ENCODE measurements at places on chromosomes 2 and 18.

DNA sequence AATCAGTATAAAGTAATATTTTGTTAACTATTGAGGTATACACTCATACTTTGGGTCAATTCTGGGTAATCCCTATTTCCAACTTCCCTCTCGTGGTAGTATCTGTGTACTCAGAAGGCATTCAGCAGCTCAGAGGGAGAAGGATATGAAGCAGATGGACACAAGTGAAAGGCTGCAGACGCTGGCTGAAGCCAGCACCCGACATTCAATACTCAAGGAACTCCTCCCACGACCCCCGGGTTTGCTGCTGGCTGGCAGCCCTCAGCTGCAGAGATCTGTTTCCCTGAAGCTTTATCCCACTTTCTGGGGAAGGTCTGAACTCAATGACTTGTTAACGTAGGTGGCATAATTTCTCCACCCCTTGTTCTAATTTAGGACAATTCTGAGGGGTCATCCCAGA, 847.3 kb upstream of the SOX11 start:
- no peak for DNase-seq

GRCh38 chr18:40754477-40754876, 1200.6 kb upstream of the PIK3C3 start:
- no peak for DNase-seq

- DNase-seq, result no peak
Observed at GRCh38 chr2:98333922-98334321, 12.3 kb upstream of the CNGA3 start.

GRCh38 chr18:66838340-66838987, 234.6 kb upstream of the CDH19 start:
- no peak for DNase-seq

DNA sequence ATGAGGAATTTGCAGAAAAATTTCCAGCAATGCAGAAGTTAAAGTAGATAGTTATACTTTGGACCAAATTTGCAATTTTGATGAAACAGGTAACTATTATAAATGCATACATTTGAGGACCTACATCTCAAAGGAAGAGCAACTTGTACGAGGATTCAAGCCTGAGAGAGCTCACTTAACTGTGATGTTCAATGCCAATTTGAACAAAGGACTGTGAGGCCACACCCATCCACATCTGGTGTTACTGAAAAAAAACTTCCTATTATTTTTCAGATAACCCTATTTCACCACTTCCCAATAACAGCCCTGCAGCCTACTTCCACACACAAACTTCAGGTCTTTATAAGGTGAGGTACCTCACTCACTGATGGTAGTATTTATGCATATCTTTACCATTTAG, 203.5 kb upstream of the NABP1 start:
- no peak for DNase-seq

DNA sequence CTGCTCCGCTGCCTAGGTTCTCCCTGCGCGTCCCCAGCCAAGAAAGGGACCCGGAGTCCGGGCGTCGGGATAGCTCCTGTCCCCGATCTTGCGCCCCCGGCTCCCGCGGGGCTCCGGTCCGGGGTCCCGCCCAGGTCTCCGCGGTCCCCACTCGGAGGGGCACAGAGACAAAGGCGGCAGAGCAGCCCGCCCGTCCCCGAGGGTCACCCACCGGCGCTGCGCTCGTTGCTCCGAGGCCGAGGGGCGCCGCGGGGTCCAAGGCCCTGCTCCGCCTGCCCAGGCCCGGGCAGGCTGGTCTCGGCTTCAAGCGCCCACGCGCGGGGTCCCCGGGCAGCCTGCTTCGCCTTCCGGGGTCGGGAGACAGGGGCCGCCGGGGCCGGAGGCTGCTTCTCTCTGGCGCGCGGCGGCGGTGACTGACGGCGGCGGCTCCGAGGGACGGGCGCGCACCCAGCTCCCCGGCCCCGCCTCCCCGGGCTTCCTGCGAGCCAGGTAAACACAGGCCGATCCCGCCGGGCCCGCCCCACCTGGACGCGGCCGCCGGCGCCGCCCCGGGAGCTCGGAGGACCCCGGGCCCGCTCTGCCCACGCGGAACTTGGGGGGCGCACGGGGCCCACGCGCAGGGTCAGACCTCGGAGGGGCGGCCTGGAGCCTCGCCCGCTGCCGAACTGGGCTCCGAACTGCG, at the start of gene MBP:
TSS of gene MBP (minus strand) at position 415 of the 682 bp plus-strand sequence. CDS start 27,522 bp downstream, outside the sequence.
- peak; percentile 45 for DNase-seq

All from SW480 (cell line).